ENCODE measurements at places on chromosomes 13 and 19.

GRCh38 chr19:41934849-41935374, 6.7 kb upstream of the ERFL start:
- peak; percentile 76 for DNase-seq

DNA sequence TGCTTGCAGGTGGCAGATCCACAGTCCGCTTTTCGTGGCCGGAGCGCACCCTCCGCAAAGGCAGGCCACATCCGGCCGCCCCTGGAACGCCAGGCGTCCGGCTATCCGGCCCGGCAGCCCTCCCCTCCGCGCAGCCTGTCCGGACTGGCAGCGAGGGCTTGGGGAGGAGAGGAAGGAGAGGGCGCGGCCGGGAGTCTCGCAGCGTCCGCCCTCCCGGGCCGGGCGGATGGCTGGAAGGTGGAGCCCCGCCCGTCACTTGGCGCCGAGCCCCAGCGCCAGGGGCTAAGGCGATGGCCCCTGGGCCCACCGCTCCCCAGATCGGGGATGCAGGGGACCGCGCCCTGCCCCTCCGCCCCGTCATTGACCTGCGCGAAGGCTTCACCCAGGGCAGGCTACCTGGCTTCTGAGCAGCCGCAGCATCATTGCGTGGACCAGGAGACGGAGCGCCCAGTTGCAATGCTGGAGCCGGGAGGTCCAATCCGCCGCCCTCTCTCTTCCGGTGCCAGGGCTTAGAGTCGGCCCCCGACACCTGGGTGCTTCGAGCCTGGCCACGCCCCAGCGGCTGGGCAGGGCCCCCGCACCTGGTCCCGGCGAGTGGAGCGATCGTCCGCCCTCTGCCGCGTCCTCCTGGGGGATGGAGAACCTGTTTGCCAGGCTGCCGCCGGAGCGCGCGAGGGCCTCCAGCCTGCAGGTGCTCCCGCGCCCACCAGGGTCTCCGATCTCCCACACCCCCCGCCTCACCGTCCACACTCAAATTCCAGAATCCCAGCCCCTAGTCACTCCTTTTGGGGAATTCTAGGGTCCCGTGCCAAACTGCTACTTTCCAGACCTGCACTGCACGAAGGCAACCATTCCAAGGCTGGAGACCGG, at the start of gene FUT1:
FUT1 (minus strand) TSS at position 146 of the 870 bp plus-strand sequence. CDS start 1,360 bp downstream, outside the sequence.
- DNase-seq, result peak; percentile 98

- DNase-seq, result no peak
Measured at GRCh38 chr13:95181586-95181985, 119.7 kb downstream of the ABCC4 start.

- DNase-seq, result no peak
Measured at GRCh38 chr13:32850316-32851052, 165.7 kb upstream of the KL start.

GRCh38 chr13:85974608-85975366, 175.6 kb upstream of the SLITRK6 start:
- no peak for DNase-seq

- DNase-seq, result no peak
Measured at GRCh38 chr13:41802684-41803444, 158.0 kb downstream of the VWA8 start.

GRCh38 chr19:2986951-2987524, 9.7 kb downstream of the TLE6 start:
- DNase-seq, result peak; percentile 68

GRCh38 chr13:100566543-100566942, 22.0 kb downstream of the GGACT start:
- no peak for DNase-seq

GRCh38 chr13:83633746-83634145, 248.5 kb downstream of the SLITRK1 start:
- DNase-seq, result no peak

Data from NCI-H146 (cell line).